ENCODE measurements at places on chromosomes 5 and 9. TPM values are rescaled to one million over a fixed set of nuclear protein-coding genes. Genes with fewer than 3 reads are reported as not detected.

The BARHL1 gene
- not detected for total RNA-seq

The PTBP3 gene
- total RNA-seq, result 20.8 TPM

DNA sequence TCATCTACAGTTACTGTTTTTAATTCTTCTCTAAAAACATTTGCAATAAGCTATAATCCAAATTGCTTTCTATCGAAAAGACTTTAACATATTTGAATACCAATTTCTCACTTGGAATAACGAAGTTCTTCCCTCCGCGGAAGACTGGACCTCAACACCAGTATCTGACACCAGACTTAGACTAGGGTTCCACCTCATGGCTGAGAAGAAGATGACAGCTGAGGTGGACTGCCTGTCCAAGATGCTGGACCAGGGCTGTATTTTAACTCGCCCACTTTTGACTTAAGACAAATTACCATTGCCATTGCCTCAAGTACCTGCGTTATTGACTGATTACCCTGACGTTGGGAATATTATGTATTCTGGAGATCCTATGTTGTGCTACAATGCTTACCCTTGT, 34.1 kb downstream of the ZMAT2 start:
- no peak for DNase-seq

DNA sequence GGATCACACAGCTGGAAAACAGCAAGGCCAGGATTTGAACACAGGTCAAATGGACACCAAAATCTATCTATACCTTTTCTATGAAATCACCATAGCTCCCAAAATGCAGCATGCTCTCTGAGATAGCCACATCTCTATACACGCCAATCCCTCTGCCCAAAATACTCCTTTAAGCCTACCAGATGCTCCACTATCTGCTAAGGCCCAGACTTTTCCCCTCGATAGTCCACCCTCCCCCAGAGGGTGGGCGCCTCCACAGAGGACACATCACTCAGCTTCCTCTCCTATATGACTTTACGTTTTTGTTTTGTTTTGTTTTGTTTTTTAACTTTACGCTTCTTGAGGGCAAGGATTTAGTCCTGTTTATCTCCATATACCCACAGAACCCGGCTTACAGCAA, 46.8 kb downstream of the MTMR12 start:
- DNase-seq, result no peak

The SLC46A2 gene
- 0.16 TPM for total RNA-seq

DNA sequence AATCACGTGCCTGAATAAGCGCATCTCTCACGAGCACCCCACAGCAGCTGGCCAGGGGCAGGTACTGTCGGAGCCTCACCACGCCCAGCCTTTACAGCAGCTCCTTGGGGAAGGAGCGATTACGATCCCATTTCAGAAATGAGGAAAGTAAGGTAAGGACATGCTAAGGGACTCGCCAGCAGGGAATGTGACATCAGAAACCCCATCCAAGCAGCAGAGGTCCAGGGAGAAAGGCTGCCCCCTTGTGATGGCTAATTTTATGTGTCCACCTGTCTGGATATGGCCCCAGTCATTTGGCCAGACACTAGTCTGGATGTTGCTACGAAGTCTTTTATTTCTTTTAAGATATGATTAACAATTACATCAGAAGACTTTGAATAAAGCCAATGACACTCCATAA, 77.3 kb downstream of the UBE2QL1 start:
- no peak for DNase-seq

GRCh38 chr5:1106385-1107166, 5.3 kb downstream of the SLC12A7 start:
- DNase-seq, result no peak

The IGFBPL1 gene
- total RNA-seq, result 0.30 TPM

DNA sequence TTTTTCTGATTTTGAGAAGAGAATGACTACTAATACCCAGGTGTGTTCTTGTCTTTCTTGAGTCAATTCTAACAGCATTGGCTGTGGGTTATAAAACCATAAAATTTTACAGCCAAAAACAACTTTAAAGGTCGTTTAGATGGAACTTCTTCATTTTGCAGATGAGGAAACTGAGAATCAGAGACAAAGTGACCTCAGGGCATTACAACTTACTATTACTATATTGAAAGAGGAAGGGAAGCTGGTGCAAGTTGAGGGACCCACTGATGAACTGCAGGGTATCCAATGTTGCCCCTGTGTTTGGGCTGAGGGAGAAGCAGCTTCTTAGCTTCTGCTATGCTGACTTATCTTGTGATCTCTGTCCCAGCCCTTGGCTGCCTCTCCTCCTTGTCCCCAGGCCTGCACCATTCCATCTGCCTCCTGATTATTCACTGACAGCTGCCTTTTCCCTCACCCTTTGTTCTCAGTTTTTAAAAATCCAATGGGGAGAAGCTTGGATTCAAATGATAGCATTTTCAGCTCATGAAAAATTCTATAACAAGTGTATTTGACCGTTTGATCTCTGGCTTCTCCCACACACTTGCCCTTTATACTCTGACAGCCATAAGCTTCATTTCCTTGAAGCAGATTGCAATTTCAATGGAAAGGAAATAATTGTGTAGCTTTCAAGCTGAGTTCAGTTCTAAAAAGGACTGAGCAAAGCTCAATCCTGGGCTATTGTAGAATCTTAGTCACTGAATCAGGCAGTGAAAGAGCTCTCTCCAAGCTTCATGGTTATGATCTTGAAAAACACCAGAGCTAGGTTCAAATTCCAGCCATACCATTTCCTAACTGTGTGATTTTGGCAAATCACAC, 68.5 kb downstream of the TMC1 start:
- no peak for DNase-seq

DNA sequence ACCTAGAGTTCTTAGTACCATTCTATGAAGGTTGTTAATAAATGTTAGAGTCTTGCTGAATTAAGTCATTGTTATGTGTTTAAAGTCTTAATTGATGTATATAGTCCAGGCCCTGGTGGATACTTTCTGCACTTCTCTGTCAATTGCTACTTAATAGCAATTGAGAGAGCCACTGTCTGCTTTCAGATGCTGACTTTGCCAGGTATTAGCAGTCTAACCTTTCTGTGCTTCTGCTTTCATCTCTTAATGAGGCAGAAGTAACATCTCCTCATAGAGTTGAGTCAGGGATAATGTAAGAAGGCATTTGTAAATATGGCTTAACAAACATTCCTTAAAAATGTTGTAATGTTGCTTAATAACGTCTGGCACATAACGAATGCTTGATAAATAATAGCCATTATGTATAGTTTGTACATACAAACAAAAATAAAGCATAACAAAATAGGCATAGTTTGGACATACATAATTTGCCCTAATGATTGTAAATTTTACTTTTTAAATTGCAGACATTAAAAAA, 28.3 kb downstream of the RASGRF2 start:
- no peak for DNase-seq
